ENCODE measurements at places on chromosomes 16 and 17. TPM values are rescaled to one million over a fixed set of nuclear protein-coding genes. Genes with fewer than 3 reads are reported as not detected.

Gene FBF1
- 7.3 TPM for total RNA-seq

- DNase-seq: no peak
Measured at GRCh38 chr16:56479469-56479868, 28.1 kb downstream of the OGFOD1 start.

DNA sequence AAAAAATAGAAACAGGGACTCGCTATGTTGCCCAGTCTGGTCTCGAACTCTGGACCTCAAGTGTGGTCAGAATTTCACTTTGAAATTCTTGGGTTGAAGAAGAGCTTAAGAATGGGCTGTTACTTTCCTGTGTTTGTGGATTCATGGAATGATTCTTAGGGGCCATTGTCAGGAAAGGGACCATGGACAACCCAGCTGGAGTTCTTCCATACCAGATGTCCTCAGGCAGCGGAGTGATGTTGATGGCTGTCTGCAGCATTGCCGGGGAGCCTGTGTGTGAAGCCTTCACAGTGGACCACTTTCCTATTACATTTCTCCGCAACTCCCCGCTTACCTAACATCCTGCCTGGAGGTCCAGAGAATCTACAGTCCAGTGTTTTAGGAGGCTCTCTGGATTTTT lies 145.9 kb downstream of the CLEC16A start:
- DNase-seq: no peak

GRCh38 chr17:82018152-82018988 lies 4.3 kb downstream of the CENPX start:
- DNase-seq: no peak

DNA sequence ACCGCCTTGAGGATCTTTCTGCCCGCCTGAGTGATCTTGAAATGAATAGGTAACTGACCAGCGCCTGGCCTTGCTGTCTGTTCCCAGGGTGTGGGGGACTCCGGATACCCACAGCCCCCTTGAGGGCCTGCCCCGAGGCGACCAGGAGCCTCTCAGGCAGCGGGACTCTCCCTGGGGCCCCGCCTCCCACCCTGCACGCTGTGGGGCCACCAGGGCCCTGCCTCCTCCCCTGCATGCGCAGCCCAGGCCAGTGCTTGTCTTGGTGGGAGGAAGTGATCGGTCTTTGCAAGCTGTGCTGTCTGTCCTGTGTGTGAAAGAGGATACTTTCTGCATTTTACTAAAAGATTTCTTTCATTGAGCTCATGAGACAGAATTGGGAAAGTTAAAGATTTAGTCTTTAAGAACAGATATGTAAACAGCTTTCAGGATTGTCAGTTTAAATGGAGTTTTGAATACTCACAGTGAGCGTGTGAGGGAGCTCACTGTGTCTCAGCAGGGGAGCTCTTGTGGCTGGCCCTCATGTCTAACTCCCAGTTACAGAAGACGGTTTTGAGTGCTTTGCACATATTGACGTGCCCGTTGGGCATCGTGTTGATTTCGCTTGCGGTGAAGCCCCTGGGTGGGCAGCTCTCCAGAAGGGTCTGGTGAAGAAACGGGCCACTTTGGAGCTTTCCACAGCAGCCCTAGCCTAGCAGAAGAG lies 36.1 kb upstream of the CAPN15 start:
- no peak for DNase-seq
